ENCODE measurements at places on chromosomes 1 and 21. TPM values are rescaled to one million over a fixed set of nuclear protein-coding genes. Genes with fewer than 3 reads are reported as not detected.

- no peak for DNase-seq
These were observed 156.2 kb upstream of the CAMK1G start for GRCh38 chr1:209427277-209427676.

DNA sequence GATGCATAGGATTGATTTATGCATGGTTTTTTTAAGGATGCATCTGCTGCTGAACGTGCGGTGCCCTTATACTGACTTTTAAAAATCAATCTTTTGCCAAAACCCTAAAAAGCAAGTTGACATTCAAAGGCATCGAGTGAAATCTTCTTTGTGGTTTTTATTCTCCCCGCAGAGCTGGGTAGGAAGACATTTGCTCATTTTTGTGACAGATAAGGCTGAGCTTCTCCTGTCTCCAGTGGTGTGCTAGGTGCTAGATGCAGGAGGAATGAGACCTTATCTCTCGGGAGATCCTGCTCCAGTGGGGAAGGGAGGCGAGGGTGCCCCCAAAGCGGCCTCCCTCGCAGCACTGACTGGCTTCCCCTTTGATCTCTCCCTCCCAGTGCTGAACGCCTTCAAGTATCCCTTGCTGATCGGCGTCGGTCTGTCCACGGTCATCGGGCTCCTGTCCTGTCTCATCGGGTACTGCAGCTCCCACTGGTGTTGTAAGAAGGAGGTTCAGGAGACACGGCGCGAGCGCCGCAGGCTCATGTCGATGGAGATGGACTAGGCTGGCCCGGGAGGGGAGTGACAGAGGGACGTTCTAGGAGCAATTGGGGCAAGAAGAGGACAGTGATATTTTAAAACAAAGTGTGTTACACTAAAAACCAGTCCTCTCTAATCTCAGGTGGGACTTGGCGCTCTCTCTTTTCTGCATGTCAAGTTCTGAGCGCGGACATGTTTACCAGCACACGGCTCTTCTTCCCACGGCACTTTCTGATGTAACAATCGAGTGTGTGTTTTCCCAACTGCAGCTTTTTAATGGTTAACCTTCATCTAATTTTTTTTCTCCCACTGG, 14.9 kb upstream of the CD101 start:
- peak; percentile 30 for DNase-seq

- no peak for DNase-seq
These were observed 64.0 kb downstream of the PRRX1 start for GRCh38 chr1:170727963-170728362.

DNA sequence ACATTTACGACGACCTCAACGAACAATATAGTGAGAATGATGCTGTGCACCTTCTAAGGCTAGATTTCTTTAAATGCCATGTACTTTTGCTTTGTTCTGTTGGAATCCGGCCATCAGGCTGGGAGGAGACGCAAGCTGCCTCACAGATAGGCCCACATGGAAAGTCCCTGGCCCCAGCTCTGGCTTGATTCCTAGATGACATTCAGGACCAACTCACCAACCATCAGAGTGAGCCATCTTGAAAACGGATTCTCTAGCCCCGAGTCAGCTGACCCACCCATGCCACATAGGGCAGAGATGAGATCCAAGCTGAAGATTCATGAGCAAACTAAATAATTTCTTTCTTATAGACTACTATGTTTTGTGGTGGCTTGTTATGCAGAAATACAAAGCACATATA, 164.4 kb downstream of the ZNF281 start:
- no peak for DNase-seq

- DNase-seq = peak; percentile 61
These were observed 70.8 kb upstream of the RHOU start for GRCh38 chr1:228664399-228664914.

DNA sequence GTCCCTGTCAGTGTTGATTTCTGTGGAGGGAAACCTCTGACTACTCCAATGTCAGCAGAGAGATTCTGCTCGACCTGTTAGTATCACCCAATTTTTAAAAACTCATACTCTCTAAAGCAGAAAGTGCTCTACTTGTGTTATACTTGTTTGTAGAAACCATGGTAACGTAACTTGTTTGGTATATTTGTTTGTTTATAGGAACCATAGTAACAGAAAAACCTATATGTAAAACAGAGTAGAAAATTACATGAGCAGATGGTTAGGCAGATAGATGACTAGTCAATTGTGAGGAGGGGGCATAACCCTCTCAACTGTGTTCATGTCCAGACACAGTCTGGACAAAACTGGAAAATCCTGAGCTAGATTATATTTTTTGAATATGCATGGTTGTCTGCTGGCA, 6.7 kb downstream of the TRIM45 start:
- no peak for DNase-seq

GRCh38 chr1:111192658-111193519, 7.6 kb downstream of the DENND2D start:
- DNase-seq = no peak

DNA sequence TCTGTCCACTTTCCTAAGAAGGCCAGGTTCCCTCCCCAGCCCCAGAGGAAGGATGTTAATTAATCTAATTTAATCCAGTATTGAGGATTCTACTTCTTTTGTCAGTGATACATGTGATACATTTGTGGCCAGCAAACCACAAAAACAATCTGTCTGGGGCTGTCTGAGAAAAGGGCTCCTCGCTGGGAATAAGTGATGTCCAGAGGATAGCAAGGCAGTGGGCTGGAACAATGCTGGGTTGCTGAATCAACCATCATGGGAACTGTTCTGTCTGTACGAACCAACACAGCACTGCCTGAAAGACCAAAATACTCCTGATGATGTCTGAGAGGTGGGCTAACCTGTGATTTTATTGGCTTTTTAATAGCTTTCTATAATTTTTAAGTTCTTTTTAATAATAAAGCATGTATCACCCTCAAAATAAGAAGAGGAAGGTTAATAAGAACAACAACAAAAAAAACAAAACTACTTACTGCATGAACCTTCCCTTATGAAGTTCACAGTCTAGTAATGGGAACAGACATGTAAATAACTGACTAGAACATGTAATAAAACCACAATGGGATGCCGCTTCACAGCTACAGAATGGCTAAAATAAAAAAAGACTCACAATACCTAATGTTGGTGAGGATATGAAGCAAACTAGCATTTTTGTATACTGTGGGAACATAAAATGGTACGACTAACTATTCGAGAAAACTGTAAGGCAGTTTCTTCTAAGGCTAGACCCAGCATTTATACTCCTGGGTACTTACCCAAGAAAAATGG, 11.4 kb upstream of the ADAR start:
- DNase-seq = no peak

- no peak for DNase-seq
These were observed 120.2 kb upstream of the SLC45A1 start for GRCh38 chr1:8197493-8198282.

- DNase-seq = no peak
These were observed 11.2 kb upstream of the CACYBP start for GRCh38 chr1:174988539-174988938.

- no peak for DNase-seq
These were observed 5.8 kb downstream of the CAPN8 start for GRCh38 chr1:223659711-223660110.

The OR10Z1 gene
- total RNA-seq = not detected

DNA sequence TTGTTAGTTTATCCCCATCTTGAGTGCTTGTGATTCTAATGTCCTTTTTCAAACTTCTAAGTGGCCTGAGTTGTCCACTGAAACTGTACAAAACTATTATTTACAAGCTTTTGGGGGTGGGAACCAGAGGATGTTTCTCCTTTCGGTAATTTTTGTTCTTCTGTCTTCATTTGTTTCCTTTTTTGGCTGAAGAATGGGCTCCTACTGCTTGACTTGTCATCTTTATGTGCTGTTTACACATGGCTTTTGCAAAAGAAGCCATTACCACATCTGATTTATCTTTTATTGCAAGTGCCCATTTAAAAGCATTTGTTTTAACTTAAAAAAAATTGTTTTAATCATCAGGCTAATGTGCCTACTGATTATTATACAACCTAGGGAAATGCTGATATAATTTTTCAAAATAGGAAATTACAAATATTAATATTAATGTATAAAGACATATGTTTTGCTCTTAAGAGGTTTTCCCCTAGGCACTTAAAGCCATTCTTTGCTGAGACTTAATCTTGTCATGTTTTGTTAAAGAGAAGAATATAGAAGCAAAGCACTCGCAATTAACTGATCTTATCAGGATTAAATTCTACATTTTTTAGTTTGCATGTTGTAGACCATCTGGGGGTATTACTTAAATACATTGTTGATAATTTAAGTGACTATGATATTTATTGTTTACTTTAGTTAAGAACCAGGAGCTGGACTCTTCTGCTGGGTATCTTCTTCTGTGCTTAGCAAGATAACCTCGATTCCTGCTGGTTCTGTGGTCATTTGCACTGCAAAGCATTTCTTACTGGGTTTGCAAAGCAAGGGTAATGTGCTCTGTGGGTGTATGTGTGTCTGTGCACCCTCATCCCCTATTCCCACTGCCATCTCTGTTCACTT, 40.1 kb downstream of the TMEM200B start:
- DNase-seq = no peak

The MAP3K21 gene
- total RNA-seq = 1.9 TPM

The EXOSC10 gene
- 80.9 TPM for total RNA-seq

The MARK1 gene
- not detected for total RNA-seq

The IL20 gene
- total RNA-seq = not detected

GRCh38 chr1:50038237-50038809, 14.6 kb upstream of the AGBL4 start:
- no peak for DNase-seq

GRCh38 chr1:172452536-172453152, 8.8 kb upstream of the PIGC start:
- DNase-seq = no peak

DNA sequence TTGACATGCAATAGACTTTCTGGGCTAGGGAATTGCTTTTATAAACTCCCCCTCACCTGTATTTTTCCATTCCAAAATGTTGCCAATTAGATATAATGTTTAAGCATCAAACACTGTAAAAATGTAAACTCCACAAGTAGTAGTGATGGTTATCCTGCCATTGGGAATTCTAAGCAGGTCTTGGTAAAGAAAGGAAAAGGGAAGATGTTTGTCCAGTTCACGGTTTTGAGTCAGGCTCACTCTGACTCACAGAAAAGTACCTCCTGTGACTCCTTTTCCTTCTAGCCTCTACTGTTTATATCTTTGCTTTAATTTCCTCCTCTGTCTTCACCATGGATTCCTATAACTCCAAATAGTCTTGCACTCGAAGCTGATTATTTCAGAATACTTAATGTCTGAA, 19.0 kb upstream of the PTPN14 start:
- no peak for DNase-seq

DNA sequence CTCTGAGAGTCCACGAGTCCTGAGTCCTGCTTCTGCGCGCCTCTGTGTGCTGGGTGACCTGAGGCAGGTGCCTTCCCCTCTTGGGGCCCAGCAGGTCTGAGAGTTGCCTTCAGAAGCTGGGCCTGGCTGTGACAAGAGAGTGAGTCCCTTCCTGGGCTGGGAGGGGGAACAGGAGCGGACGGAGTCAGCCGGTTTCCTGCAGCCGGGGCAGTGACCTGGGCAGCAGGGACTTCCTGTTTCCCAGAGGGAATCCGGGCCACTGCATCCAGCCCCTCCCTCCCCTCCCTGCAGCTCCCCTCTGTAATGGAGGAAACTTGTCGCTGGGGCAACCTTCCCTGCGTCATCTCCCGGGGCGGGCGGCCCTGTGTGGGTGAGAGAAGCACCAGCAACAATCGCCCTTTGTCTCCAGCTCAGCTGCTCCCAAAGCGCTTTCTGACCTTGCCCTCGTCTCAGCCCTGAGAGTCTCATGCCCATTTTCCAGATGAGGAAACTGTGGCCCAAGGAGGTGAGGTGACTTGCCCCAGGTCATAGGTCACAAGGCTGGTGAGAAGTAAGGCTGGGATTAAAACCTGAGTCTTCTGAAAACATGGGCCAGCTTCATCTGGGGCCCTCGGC, 61.1 kb downstream of the SDC3 start:
- DNase-seq = no peak

- no peak for DNase-seq
These were observed 113.2 kb downstream of the AK5 start for GRCh38 chr1:77395051-77395450.

DNA sequence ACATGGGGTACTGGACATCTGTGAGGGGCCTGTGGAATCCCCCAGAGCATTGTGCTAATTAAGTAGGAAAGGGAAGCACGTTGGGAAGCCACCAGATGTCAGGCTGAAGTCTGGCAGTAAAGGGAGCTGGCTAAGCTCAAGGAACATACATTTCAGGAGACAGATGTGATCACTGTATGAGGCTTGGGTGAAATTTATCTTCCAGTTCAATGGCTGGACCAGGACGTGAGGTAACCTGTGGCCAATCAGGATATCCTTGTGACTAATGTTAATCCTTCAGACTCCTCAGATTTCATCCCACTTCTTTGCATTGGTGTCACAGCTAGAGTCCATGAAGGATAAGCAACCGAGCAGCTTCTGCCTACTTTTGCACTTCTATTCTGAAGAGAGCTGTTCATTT, 110.2 kb upstream of the APP start:
- DNase-seq = no peak

The CRNN gene
- total RNA-seq = not detected

The DLGAP3 gene
- 0.74 TPM for total RNA-seq

DNA sequence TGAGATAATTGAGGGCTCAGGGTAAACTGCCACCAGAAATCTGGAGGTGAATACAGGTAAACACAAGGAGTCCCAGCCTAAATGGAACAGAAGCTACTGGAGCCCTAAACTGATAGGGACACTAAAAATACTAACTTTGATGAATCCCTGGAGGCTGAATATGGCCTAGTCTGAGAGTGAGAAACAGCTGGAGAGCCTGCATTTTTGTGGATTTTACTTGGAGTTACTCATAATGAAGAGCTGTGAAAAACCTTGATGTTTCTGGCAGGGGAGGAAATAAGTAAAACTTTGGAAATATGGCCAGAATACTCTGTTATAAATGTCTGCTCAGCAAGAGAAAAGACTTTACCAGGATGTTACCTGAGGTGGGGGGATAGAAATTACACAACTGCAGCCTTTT, 164.4 kb downstream of the LIPI start:
- no peak for DNase-seq

DNA sequence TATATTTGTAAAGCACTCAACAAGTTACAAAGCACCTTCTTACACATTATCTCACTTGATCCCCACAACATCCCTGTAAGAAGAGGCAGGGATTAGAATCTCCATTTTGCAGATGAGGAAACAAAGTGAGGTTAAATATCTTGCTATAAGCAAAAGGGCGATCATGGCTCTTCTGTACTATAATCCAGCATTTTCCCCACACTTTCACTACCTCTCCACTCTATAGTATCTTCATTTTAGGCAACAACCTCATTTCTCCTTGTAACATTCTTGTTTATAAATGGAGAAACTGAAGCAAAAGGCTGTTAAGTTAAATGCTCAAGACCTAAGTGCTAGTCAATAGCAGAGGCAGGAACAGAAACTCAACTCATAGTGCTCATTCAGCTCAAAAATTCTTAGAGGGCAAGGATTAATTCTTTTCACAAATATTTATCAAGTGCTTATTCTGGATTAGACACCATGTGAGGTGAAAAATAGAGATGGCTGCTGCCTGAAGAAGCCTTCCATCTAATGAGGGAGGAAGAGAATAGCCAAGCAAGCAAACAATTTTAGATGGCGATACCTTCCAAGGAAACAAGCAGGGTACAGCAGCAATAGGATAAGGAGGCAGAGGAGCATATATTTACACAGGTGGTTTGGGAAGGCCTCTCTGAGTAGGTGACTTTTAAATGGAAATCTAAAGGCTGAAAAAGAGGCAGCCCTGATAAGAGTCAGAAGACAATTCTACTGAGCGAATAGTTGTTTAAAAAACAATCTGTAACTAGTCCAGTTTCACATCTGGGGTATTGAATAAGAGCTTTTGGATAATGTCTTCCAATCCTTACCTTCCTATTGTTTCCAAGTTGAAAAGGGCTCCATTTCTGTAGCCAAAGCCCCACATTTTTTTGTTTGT, 3.5 kb downstream of the ERRFI1 start:
- no peak for DNase-seq

GRCh38 chr1:235998812-235999211, 66.1 kb downstream of the NID1 start:
- peak; percentile 44 for DNase-seq

Data from activated naive CD8-positive, alpha-beta T cell treated with anti-CD3 and anti-CD28 coated beads for 36 hours (primary cell).